GM04503 (cell line): ENCODE measurements at places on chromosomes 6 and 20.

DNA sequence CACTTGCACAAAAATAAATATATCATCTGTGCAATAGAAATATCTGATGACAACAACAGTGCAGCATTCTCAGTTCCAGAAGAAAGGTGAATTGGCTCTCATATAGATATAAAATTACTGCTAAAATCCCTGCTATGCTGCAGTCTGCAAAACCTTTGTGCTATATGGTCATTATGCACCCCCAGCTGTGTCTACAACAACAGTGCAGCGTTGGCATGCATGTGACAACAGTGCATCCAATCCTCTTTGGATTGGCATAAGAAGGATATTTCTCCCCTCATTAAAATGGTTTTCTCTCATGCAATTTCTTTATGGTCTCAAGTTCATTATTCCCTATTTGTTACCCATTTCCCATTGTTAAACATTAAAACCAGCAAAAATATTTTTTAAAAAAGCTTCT is 23.1 kb downstream of the OR2B6 start:
- no peak for DNase-seq

DNA sequence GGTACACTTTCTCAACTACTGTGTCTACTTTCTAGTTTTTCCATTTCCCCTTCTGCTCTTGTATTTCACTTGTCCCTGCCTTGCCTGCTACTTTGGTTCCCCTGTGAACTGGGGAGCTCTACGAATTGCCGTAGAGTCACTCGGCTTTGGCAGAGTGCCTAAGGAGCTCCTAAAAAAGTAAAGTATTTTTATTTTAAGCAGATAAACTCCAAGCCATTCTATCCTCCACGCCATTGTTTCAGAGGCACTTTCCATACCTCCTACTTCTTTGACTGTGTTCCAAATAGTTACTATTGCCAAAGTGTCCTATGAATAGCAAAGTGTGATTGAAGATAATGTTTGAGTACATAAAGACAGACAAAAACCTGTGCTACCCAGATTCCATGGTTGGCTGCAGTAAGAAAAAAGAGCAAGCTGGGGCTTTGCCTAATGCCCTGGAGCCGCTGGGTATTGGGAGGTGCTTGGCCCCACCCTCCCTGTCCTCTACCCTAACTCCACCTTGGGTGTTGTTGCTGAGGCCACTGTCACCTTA is 5.1 kb upstream of the MBOAT1 start:
- no peak for DNase-seq

- no peak for DNase-seq
Measured at GRCh38 chr20:51960047-51960675, 157.8 kb upstream of the SALL4 start.

- no peak for DNase-seq
Measured at GRCh38 chr6:55664591-55665587, 85.9 kb upstream of the HMGCLL1 start.

DNA sequence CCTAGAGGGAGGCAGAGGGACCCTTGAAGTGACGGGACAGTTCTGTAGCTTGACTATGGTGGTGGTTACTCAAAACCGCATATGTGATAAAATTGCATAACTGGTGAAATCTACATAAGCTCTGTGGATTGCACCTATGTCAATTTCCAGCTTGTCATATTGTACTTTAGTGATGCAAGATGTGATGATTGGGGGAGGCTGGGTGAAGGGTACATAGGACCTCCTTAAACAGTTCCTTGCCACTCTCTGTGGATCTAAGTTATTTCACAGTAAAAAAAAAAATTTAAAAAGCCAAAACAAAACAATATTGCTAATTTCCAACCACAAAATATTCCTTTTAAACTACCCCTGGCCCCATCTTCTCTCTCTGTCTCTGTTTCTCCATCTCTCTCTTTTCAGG is 472.6 kb upstream of the SULF2 start:
- no peak for DNase-seq

- DNase-seq = no peak
Measured at GRCh38 chr6:118750143-118750542, 98.8 kb upstream of the CEP85L start.

- DNase-seq = no peak
Measured at GRCh38 chr6:15014958-15015357, 230.9 kb upstream of the JARID2 start.

DNA sequence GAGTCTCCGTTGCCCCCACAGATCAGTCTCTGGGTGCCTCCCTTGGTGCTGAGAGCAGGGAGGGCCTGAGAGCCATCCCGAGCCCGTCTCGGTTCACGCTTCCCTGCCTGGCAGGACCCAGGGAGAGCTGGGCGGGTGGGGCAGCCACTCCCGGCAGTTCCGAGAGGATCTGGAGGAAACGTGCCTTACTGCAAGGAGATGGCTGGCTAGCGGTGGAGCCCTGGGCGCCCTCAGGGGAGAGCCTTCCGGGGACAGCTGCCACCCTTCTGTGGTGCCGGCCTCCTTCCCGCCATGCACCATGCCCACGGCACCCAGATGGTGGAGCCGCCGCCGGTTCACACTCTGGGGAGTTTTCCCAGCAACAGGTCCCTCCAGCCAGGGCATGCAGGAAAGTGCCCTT is 45.8 kb upstream of the SLCO4A1 start:
- no peak for DNase-seq

GRCh38 chr6:158654960-158655489 is 5.2 kb downstream of the SYTL3 start:
- DNase-seq = peak; percentile 84

- DNase-seq = no peak
Measured at GRCh38 chr6:27834384-27834783, 77.8 kb downstream of the OR2B2 start.

DNA sequence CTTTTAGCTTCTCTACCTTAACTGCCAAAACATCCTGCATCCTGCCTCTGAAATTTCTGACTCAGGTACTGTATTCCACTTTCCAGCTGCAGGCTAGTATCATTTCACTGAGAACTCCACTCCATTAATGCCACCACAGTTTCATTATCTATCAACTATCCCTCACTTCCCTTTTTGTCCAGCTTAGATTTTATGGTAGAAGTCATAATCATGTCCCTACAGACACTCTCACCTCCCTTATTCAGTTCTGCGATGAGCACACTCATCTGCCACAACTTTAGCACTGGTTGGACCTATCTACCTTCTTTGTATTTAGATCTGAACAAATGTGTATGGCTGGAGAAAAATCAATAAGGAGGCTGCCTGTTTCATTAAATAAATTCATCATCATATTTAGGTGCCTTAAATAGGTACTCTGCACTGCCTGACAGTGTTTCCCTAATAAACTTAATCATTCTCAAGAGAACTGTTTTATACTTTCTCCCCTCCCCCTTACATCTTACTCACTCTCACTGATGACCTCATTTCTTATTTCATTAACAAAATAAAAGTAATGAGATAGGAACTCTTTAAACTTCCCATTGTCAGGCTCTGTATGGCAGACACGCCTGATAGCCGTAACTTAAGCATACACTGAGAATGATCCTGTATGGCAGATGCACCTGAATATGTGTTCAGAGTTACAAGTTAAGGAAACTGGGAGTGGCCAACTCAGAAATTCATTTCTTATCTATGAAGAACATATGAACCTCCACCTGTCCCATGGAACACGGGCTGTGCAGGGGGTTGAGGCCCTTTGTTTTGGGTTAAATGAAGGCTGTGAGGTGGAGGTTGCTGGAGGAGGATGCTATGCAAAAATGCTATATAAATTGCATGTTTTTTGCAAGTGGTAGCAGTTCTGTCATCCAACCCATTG is 95.3 kb upstream of the MAN1A1 start:
- DNase-seq = no peak

- no peak for DNase-seq
Measured at GRCh38 chr6:89708316-89708715, 69.8 kb upstream of the LYRM2 start.

DNA sequence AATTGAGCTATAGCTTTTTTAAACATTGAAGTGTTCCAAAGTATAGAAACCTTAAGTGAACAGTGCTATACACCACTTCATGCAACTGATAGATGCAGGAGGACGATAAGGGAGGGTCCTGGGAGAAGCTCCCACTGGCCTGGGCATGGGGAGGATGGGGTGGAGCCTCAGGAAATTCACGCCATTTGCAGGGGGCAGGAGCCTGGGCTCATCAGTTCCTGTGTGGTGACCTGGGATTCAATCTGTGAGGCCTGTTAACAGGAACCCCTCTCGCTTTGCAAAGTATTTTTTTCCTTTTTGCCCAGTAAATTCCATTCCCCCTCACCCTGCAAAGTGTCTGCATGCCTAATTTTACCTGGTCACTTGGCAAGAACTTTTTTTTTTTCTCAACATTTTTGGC is 11.0 kb upstream of the ASCC3 start:
- DNase-seq = no peak

GRCh38 chr6:124879992-124880355 is 82.3 kb upstream of the RNF217 start:
- DNase-seq = no peak

DNA sequence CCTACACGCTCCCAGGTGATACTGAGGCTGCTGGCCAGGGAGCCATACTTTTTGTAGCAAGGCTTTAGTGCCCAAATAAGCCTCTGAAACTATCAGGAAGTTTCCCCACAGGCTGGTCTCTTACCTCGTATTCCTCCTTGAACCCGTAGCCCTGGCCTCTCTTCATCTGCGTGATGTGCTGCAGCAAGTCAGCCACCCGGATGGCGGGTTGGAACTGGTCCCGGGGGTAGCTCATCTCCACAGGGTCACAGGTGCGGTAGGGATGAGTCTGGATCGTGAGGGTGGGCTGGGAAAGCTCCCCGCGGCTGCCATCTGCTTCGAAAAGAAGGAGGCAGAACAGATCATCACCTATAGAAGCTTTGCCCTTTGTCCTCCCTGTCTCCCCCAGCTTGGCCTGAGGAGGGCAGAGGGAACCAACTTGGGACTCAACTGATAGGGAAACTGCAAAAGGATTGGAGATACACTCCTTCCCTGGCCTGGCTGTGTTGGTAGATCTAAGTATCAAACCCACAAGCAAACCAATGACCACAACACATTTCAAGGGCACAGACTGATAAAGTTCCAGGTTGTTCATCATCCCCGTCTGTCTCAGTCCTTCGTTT is 543.2 kb upstream of the CHD6 start:
- DNase-seq = no peak

DNA sequence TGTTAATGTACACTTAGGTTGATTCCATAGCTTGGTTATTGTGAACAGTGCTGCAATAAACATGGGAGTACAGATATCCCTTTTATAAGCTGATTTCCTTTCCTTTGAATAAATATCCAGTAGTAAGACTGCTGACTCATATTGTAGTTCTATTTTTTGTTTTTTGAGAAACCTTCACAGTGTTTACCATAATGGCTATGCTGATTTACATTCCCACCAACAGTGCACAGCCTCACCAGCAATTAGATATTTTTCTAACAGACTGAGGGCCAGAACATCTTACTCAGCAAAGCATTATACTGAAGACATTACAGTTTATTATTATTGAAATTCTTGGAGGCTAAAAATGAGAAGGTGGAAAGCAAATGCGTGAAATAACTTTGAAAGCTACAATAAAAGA is 187.3 kb upstream of the HEY2 start:
- DNase-seq = no peak

DNA sequence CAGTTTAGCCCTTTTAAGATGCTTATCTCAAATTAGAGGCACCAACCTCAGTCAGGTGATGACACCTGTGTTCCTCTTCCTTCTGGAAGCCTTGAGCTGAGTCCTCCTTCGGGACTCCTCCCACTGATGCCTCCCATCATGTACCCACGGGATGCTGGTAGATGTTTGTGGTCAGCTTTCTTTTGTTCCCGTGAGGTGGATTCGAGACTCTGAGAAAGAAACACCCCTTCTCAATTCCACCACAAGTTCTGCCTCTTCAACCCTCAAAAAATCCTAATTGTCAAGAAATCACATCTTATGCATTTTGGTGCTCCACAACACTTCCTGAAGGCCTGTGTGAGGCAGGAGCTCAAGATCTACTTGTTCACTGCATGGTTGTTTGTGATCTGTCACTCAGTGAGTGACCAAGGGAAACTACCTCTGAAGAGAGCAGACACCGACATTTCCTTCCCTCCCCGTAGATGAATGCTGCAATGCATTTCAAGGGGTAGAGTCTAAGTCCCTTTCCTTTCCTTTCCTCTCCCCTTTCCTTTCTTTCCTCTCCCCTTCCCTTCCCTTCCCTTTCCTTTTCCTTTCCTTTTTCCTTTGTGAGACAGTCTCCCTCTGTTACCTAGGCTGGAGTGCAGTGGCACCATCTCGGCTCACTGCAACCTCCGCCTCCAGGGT is 50.5 kb downstream of the PCNA start:
- no peak for DNase-seq

DNA sequence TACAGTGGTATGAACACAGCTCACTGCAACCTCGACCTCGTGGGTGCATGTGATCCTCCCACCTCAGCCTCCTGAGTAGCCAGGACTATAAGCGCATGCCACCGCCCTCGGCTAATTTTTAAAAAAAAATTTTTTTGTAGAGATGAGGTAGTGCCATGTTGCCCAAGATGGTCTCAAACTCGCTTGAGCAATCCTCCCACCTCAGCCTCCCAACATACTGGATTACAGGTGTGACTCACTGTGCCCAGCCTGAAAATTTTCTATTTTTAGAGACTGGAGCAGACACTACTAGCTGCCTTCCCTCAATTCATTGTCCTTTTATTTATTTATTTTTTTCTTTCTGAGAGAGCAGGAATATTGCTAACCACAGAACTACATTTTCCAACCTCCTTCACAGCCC is 20.3 kb upstream of the GTF3C6 start:
- no peak for DNase-seq

DNA sequence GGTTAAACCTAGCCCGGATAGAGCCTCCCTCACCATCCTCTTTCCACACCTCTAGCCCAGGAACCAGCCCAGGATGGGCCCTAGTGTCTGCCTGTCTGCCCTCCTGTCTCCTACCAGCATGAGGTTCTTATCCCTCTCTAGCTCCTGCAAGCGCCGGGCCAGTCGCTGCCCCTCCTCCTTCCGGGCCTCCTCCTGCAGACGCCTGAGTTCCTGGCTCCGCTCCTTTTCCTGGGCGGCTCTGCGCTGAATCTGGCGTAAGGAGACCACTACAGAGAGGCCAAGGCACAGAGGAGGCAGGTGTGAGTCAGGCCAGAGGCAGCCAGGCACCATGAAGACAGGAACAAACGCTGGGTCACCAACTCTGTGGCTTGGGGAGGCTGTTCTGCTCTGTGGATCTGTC is 4.3 kb upstream of the PSORS1C2 start:
- peak; percentile 44 for DNase-seq

GRCh38 chr6:108368431-108369030 is 73.7 kb downstream of the AFG1L start:
- DNase-seq = no peak

DNA sequence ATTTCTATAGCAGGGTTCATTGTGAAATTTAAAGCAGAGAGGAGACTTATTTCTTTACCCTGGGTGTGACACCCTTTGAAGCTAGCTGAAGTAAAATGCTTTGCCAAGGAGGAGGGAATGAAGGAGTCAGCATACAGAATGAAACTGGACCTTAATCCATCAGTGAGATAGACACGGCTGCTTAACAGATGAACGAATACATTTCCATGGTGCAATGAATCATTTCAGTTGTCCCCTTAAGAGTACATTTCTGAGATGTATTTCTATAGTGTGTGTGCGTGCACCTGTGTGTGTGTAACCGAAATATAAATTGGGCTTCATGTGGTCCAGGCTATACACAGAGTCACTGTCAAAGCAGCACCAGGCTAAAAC is 73.8 kb upstream of the CD93 start:
- DNase-seq = no peak

GRCh38 chr6:98678481-98678880 is 155.9 kb upstream of the POU3F2 start:
- no peak for DNase-seq

- no peak for DNase-seq
Measured at GRCh38 chr6:79420054-79420453, 117.2 kb downstream of the LCA5 start.

GRCh38 chr20:25382704-25383370 is 7.8 kb downstream of the ABHD12 start:
- no peak for DNase-seq
